Type B pancreatic cell (in vitro differentiated cells): ENCODE measurements at places on chromosomes 3 and 15. TPM values are rescaled to one million over a fixed set of nuclear protein-coding genes. Genes with fewer than 3 reads are reported as not detected.

DNA sequence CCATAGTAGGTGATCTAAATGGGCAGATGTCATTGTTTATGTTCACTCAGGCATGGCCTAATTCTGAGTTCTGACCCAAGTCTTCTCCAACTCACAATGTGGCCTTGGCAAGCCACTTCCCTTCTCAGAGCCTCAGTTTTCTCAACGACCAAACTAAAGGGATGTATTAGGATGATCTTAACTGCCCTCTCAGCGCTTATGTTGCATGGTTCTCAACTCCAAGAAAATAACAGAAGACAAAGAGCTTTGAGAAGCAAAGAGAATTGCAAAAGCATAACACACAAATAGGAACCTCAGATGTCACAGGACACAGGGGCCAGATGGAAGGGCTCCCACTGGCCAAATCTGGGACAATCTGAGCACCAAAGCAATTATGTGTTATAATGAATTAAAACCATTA, 8.6 kb downstream of the RHCG start:
- DNase-seq, result no peak

GRCh38 chr15:69482686-69483256, 30.2 kb downstream of the RPLP1 start:
- no peak for DNase-seq

Gene DLL4
- 2.9 and 5.9 TPM in 2 replicates for total RNA-seq

- DNase-seq, result no peak
These were observed 55.4 kb downstream of the SEMA5B start for GRCh38 chr3:122972141-122972540.

DNA sequence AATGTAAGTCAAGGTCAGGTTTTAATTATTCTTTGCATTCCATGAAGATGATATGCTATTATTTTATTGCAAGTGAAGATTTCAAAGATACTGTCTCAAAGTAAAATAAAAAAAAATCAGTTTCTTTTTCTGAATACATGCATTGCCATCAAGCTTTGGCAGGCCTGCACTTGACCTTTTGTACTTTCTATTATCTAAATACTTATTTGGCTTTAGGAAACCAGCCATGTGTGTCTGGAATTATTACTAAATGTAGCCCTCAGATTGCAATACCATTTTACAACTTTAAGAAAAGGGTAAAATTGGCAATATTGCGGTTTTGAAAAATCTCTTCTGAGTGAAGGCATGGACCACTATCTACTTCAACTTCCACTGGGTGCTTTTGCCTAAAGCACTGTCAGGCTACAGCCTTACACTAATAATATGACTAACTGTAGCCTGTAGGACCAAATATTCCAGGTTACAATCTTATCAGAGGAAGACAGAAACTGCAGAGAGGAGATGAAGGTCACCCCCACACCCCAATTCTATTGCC, 349.4 kb upstream of the DCBLD2 start:
- DNase-seq, result no peak

- DNase-seq, result no peak
These were observed 78.3 kb downstream of the WNT7A start for GRCh38 chr3:13801361-13802204.

DNA sequence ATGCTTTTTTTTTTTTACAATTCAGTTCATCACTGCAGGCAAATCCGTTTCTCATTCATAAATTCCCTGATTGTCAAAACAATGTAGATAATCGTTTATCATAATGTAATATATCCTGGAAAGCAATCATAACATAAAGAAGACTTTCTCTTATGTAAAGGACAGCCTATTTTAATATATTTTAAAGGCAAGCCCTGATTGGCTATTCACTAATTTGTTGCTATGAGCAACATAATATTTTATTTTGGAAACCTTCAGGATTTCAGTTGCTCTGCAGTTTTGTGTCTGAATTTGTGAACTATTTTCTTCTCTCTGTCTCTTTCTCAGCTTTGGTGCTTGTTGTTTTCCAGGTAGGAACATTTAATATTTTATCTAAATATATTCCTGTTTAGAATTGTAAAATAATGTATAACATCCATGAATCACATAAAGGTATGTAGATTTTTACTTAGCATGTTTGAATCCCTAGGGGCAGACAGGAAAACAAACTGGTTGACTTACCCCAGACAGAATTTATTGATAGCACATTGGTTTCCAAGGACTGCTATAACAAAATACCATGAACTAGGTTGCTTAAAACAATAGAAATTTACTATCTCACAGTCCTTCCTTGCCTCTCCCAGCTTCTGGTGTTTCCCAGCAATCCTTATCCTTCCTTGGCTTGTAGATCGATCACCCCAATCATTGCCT, 253.5 kb downstream of the CDIN1 start:
- no peak for DNase-seq

Gene GABRB3
- total RNA-seq, result 25.7 and 28.5 TPM in 2 replicates

Gene HIGD2B
- not detected in 2 replicates for total RNA-seq

Gene ATP13A5
- total RNA-seq, result not detected in 2 replicates

GRCh38 chr3:142029791-142030190, 119.6 kb downstream of the TFDP2 start:
- DNase-seq, result no peak

DNA sequence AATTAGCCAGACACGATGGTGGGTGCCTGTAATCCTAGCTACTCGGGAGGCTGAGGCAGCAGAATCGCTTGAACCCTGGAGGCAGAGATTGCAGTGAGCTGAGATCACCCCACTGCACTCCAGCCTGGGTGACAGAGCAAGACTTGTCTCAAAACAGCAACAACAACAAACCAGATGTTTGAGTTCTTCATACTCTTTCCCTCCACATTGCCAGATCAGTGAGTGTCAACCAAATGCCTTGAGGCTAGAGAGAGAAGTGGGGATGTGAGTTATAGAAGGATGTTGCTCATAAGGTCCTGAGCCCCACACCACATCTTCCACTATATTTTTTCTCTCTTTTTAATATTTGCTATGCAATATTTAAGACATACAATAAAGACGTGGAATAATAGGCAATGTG, 19.8 kb downstream of the MAPKBP1 start:
- no peak for DNase-seq

- no peak for DNase-seq
These were observed 5.2 kb downstream of the MEIS2 start for GRCh38 chr15:37094915-37095711.

DNA sequence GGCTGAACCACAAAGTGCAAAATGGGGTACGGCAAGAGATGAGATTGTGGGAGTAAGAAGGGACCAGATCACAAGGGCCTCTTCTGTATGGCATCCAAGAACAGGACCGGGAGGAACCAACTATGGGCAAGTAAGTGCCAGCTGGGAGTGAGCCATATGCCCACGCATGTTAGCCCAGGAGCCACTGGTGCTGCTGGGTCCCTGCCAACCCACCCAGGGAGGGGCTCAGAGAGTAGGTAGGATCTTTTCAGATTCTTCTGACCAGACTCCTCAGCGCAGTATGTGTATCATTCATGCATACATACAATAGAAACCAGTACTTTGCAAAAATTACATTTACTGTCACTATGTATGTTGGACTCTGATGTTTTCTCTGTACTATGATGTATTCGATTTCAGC, 54.0 kb downstream of the RAB11A start:
- DNase-seq, result no peak

DNA sequence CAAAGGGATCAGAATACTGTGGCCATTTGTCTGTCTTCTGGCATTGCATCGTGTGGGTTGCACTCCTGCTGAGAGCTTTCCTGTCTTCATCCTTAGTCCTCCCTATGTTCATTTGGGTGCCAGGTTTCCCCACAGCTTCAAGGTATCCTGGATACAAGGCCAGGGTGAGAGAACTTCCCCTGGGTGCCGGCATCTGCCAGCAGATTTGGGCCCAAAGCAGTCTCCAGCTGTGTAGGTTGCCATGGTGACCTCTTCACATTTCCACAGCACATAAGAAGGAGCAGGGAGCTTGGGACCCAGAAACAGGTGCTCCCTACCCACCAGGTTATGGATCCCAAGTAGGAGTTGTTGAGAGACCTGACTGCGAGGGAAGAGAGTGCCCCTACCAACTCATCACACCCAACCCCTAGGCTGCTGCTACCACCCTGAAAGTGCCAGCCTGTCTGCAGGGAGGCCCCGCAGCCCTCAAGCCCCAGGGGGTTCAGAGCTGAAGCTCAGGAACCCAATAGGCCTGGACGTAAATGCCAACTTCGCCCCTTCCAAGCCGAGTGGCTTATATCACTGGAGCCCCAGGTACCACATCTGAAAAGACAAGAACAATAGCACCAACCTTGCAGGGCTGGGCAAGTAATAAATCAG, 19.9 kb downstream of the TTC21A start:
- DNase-seq, result no peak

- DNase-seq, result no peak
These were observed 239.3 kb downstream of the ALCAM start for GRCh38 chr3:105606016-105606415.

- DNase-seq, result no peak
These were observed 38.6 kb upstream of the TJP1 start for GRCh38 chr15:29860872-29861271.

Gene GOLGA8B
- 24.0 and 68.1 TPM in 2 replicates for total RNA-seq

DNA sequence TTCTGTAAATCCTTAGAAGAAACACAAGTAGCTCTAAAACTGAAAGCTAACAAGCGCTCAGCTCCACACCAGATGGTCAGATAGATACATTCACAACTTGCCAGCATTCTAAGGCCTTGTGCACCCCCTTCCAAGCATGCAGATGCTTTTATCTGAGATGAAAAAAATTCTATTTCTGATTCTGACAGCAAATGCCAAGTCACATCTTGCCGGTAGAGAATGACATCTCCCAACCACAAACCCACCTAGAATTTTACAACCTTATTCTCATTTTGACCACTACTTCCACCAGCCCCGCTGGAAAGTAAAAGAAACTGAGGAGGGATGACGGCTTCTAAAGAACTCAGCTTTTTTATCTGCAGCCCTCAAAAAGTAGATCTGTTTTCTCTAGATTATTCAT, 57.7 kb downstream of the SUMF1 start:
- no peak for DNase-seq

Gene ALDH1A3
- 13.0 and 14.4 TPM in 2 replicates for total RNA-seq

GRCh38 chr15:100760357-100760903, 119.2 kb upstream of the ALDH1A3 start:
- no peak for DNase-seq

- DNase-seq, result no peak
These were observed 76.6 kb downstream of the P3H2 start for GRCh38 chr3:190044142-190044541.

Gene UMPS
- 46.7 and 51.6 TPM in 2 replicates for total RNA-seq

DNA sequence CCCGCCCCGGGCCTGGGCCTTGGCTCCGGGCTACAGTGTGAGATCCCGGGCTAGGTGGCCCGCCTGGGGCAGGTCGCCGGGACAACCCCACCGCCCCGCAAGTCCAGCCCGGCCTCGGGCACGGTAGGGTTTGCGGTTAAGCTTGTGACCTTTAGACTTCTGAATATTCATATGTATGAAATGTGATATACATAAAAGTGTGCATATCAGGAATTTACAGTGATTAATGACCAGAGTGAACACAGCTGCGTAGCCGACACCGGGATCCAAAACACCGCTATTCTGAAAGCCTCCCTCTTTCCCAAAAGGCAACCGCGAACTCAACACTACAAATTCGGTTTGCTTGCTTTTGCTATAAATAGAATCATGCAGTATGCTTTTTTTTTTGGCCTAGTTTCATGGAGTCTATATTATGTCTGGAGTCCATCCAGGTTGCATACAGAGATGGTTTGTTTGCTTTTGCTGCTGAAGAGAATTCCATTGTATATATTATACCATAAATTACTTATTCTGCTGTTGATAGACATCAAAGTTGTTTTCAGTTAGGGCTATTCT, 636 bp upstream of the SNRPA1 start:
- no peak for DNase-seq

GRCh38 chr15:73754461-73754860, 1.3 kb upstream of the INSYN1 start:
- no peak for DNase-seq

DNA sequence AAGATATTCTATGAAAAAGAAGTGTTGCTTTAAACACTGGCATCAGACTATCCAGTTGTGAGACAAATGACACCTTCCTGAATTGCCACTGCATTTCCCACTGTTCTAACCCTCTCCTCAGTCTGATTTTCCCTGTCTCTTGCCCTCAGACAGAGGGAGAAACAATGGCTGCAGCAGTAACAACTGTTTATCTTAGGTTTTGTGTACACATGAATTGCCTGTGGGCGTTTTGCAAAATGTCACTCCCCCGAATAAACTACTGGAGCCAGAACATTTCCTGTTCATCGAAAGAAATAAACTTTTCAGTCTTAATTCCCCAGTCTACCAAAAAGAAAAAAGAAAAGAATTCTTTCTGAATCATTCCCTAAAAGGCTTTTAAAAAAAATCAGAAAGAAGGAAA, 155.1 kb downstream of the MAGI1 start:
- DNase-seq, result no peak

DNA sequence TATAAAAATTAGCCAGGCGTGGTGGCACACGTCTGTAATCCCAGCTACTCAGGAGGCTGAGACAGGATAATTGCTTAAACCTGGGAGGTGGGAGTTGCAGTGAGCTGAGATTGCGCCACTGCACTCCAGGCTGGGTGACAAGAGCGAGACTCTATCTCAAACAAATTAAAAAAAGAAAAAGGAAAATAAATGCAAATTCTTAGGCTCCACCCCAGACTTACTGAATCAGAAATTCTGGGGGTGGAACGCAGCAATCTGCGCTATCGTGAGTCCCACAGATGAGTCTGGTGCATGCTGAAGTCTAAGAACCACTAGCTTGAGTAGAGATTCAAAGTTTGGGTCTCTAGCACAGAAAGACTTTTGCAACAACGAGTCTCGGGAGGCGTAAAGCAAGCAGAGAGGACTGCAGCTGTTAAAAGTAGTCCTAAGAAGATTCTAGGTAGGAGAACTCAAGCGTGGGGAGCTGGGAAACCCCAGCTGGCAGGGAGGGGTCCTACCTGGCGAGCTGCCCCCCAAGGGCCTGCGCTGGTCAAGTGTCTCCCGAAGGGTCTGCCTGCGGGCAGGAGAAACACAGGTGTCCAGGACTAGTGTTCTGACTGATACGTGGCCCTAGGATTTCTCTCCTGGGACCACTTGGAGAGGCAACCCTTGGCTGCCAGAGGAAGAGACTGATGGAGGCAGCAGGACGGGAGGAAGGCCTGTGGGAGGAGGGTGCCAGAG, 21.9 kb downstream of the CEP19 start:
- DNase-seq, result no peak

- no peak for DNase-seq
These were observed 25.7 kb downstream of the PCOLCE2 start for GRCh38 chr3:142863010-142863817.

GRCh38 chr3:136336329-136337100, 86.4 kb downstream of the PCCB start:
- no peak for DNase-seq

Gene CTDSPL
- 72.7 and 98.4 TPM in 2 replicates for total RNA-seq

Gene TMEM158
- total RNA-seq, result 8.9 and 10.1 TPM in 2 replicates

GRCh38 chr15:75200765-75201615, 692 bp upstream of the C15orf39 start:
- DNase-seq, result no peak

- no peak for DNase-seq
These were observed 17.6 kb downstream of the RLBP1 start for GRCh38 chr15:89203705-89204273.

GRCh38 chr15:39878406-39878785, 41.7 kb downstream of the GPR176 start:
- no peak for DNase-seq

Gene RAB5A
- 55.0 and 70.5 TPM in 2 replicates for total RNA-seq
